ENCODE measurements at places on chromosomes 16 and 17. TPM values are rescaled to one million over a fixed set of nuclear protein-coding genes. Genes with fewer than 3 reads are reported as not detected.

Gene PARN
- total RNA-seq = 31.6 TPM

Gene CCDC78
- total RNA-seq = 2.1 TPM

Gene MYADML2
- not detected for total RNA-seq

Gene CD2BP2
- 49.8 TPM for total RNA-seq

Gene ZNF821
- total RNA-seq = 6.7 TPM

Gene CCL3
- total RNA-seq = 39.9 TPM

Gene CHRNE
- 2.3 TPM for total RNA-seq

Gene GCGR
- 7.8 TPM for total RNA-seq

Gene ASGR1
- 2.3 TPM for total RNA-seq

Gene UMOD
- not detected for total RNA-seq

Gene DHRS7C
- not detected for total RNA-seq

Gene ADAD2
- total RNA-seq = not detected

Gene SLFN12
- 17.2 TPM for total RNA-seq

Gene TMEM132E
- total RNA-seq = 0.58 TPM

Gene IRF8
- total RNA-seq = 19.1 TPM

Gene SLC12A3
- not detected for total RNA-seq

Gene GLTPD2
- total RNA-seq = not detected

Gene KRT39
- not detected for total RNA-seq

Gene ACACA
- total RNA-seq = 85.3 TPM

Gene TMEM235
- total RNA-seq = not detected

Gene SRR
- 10.0 TPM for total RNA-seq

Gene TBC1D3H
- total RNA-seq = not detected

Gene PLCG2
- 40.7 TPM for total RNA-seq

Gene KRT17
- total RNA-seq = not detected

Gene PRM3
- not detected for total RNA-seq

Gene ELMO3
- total RNA-seq = 2.0 TPM

Gene OTOP3
- total RNA-seq = not detected

Gene GRB7
- 1.6 TPM for total RNA-seq

Gene ETV4
- total RNA-seq = 7.1 TPM

Gene KRT12
- total RNA-seq = not detected

Gene ANKS4B
- total RNA-seq = not detected

Gene JPH3
- total RNA-seq = 0.22 TPM

Gene SALL1
- total RNA-seq = 0.98 TPM

Gene HS3ST3B1
- total RNA-seq = 1.2 TPM

Gene RAB37
- total RNA-seq = 3.6 TPM

Gene OR4D1
- total RNA-seq = not detected

Gene NHLRC4
- total RNA-seq = 1.2 TPM

Gene HERPUD1
- 150 TPM for total RNA-seq

Gene ZP2
- not detected for total RNA-seq

Gene WNT3
- total RNA-seq = 0.98 TPM

Gene PLK1
- 2.6 TPM for total RNA-seq

Gene SLC5A10
- total RNA-seq = not detected

Gene TEKT5
- not detected for total RNA-seq

Gene ACSM3
- 2.8 TPM for total RNA-seq

Gene KCNH4
- total RNA-seq = 0.36 TPM

Gene ADAMTS18
- 1.4 TPM for total RNA-seq

Gene CCL16
- 1.1 TPM for total RNA-seq

Gene FZD2
- 22.9 TPM for total RNA-seq

Gene SHCBP1
- total RNA-seq = 1.9 TPM

Gene SEPTIN12
- total RNA-seq = not detected

Gene MARVELD3
- 0.36 TPM for total RNA-seq

Gene ABCA6
- total RNA-seq = 225 TPM

Measured in sciatic nerve (tissue), 2 donors.